ENCODE measurements at places on chromosomes 7 and 10.

DNA sequence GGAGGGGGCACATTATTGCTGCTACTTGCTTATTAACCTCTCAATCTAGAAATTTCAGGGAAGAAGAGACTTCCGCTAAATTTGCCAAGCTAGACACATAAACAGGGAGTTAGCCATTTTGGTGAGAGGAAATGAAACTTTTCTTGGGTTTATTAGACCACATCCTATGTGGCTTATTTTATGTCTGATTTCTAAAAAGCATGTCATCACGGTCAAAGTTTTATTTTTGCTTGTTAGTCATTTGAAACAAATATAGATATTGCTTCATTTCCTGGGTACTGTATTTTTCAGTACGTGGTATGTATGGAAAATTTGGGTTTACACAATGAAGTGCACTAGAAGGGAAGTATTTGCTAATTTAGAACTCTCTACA is 144.1 kb downstream of the TCF7L2 start:
- no peak for DNase-seq

GRCh38 chr7:86947929-86948328 is 111.5 kb downstream of the ELAPOR2 start:
- DNase-seq: no peak

GRCh38 chr7:128097211-128097731 is 66.0 kb upstream of the LRRC4 start:
- DNase-seq: no peak

DNA sequence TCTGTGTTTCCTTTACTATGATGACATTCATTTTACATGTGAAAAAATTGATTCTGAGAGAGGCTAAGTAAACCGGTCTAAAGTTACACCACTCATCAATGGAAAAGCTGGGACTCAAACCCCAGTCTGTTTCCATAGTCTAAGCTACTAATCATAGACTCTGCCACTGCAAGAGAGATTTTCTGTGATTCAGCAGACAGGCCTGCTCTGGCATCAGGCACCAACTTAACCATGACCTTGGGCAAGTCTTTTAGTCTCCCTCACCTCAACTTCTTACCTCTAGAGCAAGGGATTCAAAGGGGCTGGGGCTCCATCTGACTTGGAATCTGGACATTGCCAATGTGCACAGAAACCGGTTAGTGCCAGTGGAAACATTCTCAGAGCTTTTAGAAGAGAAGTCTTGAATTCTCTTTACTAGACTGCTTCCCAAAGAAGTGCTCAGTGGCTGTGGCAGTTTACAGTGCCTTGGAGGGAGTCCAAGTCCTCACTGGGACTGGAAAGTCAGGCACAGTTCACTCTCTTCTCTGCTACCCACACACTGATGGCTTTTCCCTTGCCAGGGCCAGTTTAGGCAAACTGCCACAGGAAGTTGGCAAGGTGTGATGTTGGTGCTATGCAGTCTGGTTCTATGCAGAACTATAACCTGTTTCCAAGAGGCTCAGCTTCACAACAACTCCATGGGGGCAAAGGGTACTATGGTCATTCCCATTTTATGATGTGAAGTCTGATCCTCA is 4.5 kb upstream of the BLNK start:
- no peak for DNase-seq

- no peak for DNase-seq
These were observed 150.4 kb downstream of the WDR37 start for GRCh38 chr10:1206601-1207000.

GRCh38 chr7:5681979-5682546 is 99.4 kb downstream of the RNF216 start:
- no peak for DNase-seq

DNA sequence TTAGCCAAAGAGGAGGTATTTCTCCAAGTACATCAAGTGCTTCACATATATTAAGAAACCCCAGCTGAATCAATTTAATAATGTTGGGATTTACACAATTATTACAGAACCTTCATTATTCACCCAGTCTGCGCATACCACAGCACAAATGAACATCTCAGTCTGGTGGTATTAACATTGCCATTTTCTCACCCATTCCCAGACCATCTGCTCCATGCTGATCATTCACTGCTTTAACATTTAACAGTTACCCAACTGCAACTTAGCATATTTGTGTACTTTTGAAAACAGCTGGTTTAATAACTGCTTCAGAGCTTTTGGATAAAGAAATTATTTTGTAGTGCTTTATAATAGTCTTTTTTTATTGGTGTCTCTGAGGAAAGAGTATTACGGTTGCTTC is 1072.1 kb downstream of the NXPH1 start:
- no peak for DNase-seq

Measured in AG04450 (cell line).